Occipital lobe (tissue), 3 donors: ENCODE measurements at places on chromosomes 7 and 10. TPM values are rescaled to one million over a fixed set of nuclear protein-coding genes. Genes with fewer than 3 reads are reported as not detected.

JAZF1 gene
- 62.1 TPM for total RNA-seq

CPVL gene
- 69.9 TPM for total RNA-seq

SEMA3E gene
- 22.9 TPM for total RNA-seq

SPAG6 gene
- 1.2 TPM for total RNA-seq

CARD11 gene
- total RNA-seq: 0.31 TPM

PON1 gene
- total RNA-seq: not detected

MYOZ1 gene
- total RNA-seq: 0.78 TPM

AFAP1L2 gene
- 8.1 TPM for total RNA-seq

PILRA gene
- total RNA-seq: 1.1 TPM

CFAP58 gene
- 0.62 TPM for total RNA-seq
